Activated naive CD8-positive, alpha-beta T cell treated with anti-CD3 and anti-CD28 coated beads, Interleukin-2, amount 10 ng/mL, durations not matched to agents 7 days and 5 days (primary cell): ENCODE measurements at places on chromosomes 1 and 21. TPM values are rescaled to one million over a fixed set of nuclear protein-coding genes. Genes with fewer than 3 reads are reported as not detected.

DNA sequence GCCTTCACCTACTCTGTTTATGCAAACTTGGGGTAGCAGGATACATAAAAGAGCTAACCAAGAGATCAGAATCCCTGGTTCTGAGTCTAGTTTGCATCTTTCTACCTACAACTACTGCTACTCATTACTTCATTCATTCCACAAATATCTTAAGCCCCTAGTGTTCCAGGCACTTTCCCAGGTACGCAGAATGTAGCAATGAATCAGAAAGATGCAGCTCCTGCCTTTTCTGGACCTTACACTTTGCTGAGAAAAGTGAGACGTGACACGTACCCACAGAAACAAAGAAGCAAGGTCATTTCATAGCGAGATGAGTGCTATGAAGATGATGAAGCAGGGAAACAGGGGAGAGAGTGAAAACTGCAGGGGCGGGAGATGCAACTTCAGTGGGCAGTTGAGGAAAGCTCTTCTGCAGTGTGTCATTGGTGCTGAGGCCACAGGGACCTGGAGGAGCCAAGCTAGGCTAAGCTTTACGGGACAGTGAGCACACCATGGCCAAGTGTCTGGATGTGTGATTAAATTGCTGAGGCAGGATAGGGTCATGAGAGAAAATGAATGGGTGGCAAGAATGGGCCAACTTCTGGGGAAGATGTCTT is 167.9 kb downstream of the TNFSF18 start:
- no peak for DNase-seq
- peaks cover 22% of the 10 kb centered on the region for H3K4me1 ChIP-seq
- H3K4me3 ChIP-seq, result peak overlapping the region; percentile 71
- H3K27ac ChIP-seq, result peak overlapping the region; percentile 56

GRCh38 chr1:151143057-151143435 is 3.4 kb downstream of the SEMA6C start:
- peaks cover 11% of the 10 kb centered on the region for H3K4me1 ChIP-seq
- DNase-seq, result no peak
- no peak overlapping the region for H3K27ac ChIP-seq
- H3K27me3 ChIP-seq, result peaks cover 20% of the 10 kb centered on the region

- no peak overlapping the region for H3K4me3 ChIP-seq
- no peak overlapping the region for H3K27ac ChIP-seq
- peaks cover 3% of the 10 kb centered on the region for H3K27me3 ChIP-seq
- DNase-seq, result no peak
- H3K36me3 ChIP-seq, result no peaks in the 10 kb centered on the region
These were observed 126.6 kb downstream of the C1orf21 start for GRCh38 chr1:184513421-184513820.

DNA sequence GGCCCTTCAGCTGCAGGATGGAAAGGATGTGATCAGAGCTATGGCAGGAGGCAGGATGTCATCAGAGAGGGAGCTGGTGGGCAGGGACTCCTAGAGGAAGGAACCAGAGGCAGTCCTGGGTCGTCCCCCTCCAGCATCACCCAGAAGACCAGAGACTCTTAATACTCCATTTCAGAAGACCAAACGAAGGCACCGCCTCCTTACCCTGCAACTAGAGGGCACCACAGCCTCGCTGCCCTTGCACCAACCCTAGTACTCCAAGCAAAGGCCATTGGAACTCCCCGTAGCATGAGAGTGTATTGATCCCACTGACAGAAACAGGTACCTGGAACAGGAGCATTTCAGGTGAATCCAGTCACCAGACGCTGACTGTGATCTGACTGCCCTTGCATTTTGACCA is 598.1 kb downstream of the NPHP4 start:
- peaks cover 2% of the 10 kb centered on the region for H3K36me3 ChIP-seq
- no peak for DNase-seq
- H3K27ac ChIP-seq, result peak overlapping the region; percentile 49
- no peak overlapping the region for H3K4me3 ChIP-seq
- peaks cover 29% of the 10 kb centered on the region for H3K27me3 ChIP-seq

DNA sequence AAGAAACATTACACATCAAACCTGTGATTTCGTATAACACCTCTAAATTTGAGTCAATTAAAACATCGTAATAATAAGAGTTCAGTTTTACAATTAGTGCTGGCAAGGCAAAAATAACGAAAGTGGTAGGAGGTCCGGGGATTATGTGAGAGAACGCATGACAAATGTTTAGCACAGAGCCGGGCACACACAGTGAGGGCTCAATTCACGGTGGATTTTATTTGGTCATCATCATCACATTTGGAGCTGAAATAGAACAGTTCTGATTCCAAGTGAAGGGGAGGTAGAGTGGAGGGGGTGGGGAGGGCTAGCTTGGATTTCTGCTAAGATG is 20.0 kb downstream of the H3-3A start:
- DNase-seq, result no peak
- peak overlapping the region; percentile 94 for H3K4me3 ChIP-seq
- H3K4me1 ChIP-seq, result peaks cover 5% of the 10 kb centered on the region
- peaks cover 8% of the 10 kb centered on the region for H3K27me3 ChIP-seq

CHRM3 gene
- 0.58 TPM for total RNA-seq

CBR3 gene
- 14.9 TPM for total RNA-seq

- H3K27me3 ChIP-seq, result peaks cover 5% of the 10 kb centered on the region
- no peak overlapping the region for H3K4me3 ChIP-seq
- no peak overlapping the region for H3K27ac ChIP-seq
- no peaks in the 10 kb centered on the region for H3K36me3 ChIP-seq
- H3K4me1 ChIP-seq, result peaks cover 28% of the 10 kb centered on the region
- DNase-seq, result no peak
These were observed 224.2 kb upstream of the JUN start for GRCh38 chr1:59007820-59008598.

- peak overlapping the region; percentile 92 for H3K4me3 ChIP-seq
- peaks cover 44% of the 10 kb centered on the region for H3K4me1 ChIP-seq
- peak; percentile 84 for DNase-seq
These were observed 22.7 kb upstream of the PIK3CD start for GRCh38 chr1:9628541-9629444.

- DNase-seq, result no peak
- no peaks in the 10 kb centered on the region for H3K4me1 ChIP-seq
- no peaks in the 10 kb centered on the region for H3K36me3 ChIP-seq
- peaks cover 43% of the 10 kb centered on the region for H3K27me3 ChIP-seq
- no peak overlapping the region for H3K4me3 ChIP-seq
These were observed 19.7 kb downstream of the FCRL5 start for GRCh38 chr1:157532569-157532968.

DNA sequence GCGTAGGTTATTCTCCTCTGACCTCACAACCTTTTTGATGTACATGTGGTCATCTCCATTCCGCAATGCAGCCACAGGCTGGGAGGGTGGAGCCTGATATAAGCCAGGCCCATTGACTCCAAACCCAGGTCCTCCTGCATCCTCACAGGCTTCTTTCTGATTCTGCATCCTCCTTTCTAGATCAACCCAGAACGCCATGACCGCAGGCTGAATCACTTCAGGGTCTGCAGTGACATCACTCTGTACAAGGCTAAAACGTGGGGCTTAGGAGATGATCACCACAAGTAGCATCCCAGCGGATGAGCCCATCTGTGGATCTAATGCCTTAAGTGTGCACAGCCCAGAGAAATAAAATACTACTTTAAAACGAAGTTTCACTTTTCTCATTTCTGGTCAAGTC is 16.1 kb downstream of the EBNA1BP2 start:
- no peak overlapping the region for H3K4me3 ChIP-seq
- H3K27ac ChIP-seq, result no peak overlapping the region
- H3K36me3 ChIP-seq, result no peaks in the 10 kb centered on the region
- peaks cover 4% of the 10 kb centered on the region for H3K4me1 ChIP-seq

GRCh38 chr1:154446789-154447188 is 41.6 kb downstream of the IL6R start:
- H3K4me1 ChIP-seq, result peaks cover 25% of the 10 kb centered on the region
- H3K36me3 ChIP-seq, result no peaks in the 10 kb centered on the region
- no peak overlapping the region for H3K27ac ChIP-seq
- H3K4me3 ChIP-seq, result no peak overlapping the region
- peaks cover 29% of the 10 kb centered on the region for H3K27me3 ChIP-seq

DNA sequence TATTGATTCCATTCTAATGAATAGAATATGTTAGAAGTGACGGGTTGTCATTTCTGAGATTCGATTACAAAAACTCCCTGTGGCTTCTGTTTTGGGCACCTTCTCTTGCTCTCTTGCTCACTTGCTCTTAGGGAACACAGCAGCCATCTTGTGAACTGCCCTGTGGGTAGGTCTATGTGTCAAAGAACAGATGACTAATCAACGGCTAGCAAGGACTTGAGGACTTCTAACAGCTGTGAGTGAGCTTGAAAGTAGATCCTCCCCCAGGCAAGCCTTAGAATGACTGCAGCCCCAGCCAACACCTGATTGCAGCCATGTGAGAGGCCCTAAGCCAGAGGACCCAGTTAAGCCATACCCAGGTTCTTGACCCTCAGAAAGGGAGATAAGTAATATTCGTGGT is 49.3 kb downstream of the AZIN2 start:
- no peak overlapping the region for H3K27ac ChIP-seq
- H3K4me3 ChIP-seq, result no peak overlapping the region
- H3K27me3 ChIP-seq, result no peaks in the 10 kb centered on the region
- peaks cover 39% of the 10 kb centered on the region for H3K4me1 ChIP-seq

- H3K4me3 ChIP-seq, result no peak overlapping the region
- no peaks in the 10 kb centered on the region for H3K36me3 ChIP-seq
- H3K4me1 ChIP-seq, result peaks cover 12% of the 10 kb centered on the region
These were observed 4.6 kb downstream of the HJV start for GRCh38 chr1:146016891-146017290.

FABP3 gene
- not detected for total RNA-seq

DNA sequence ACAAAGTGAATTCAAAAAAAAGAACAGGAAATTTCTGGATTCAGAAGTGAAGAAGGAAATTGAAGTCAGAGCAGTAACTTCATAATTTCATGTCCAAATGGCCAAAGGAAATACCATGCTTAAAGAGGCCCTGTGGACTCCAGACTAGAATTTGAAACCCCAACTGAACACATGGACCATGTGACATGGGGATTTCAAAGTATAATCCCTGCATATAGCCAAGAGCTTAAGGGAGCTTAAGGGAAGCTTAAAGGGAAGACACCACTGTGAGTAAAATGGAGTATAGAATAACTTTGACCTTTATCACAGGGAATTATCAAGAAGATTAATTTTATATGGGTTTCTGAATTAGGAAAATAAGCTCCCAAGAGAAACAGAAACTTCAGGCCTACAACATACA is 241.8 kb upstream of the POGK start:
- no peak overlapping the region for H3K27ac ChIP-seq
- H3K27me3 ChIP-seq, result peaks cover 8% of the 10 kb centered on the region
- H3K36me3 ChIP-seq, result no peaks in the 10 kb centered on the region
- H3K4me1 ChIP-seq, result no peaks in the 10 kb centered on the region

DNA sequence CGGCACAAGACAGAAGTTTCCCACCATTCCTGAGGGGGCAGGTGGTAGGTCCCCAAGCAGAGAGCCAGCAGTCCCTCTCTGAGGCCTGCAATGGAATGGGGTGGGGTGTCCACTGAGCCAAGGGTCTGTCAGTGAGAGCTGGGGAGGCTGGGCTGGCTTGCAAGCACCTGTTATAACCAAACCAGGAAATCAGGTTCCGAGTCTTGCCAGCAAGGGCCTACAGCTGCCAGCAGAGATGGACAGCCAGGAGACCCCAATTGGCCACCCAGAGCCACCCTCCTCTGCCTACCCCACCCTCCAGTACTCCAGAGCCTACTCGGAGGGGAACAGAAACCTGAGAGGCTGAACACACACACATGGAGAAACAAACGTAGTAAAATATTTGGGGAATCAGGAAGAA is 32.2 kb downstream of the PSEN2 start:
- no peak overlapping the region for H3K4me3 ChIP-seq
- no peak overlapping the region for H3K27ac ChIP-seq
- DNase-seq, result no peak

DNA sequence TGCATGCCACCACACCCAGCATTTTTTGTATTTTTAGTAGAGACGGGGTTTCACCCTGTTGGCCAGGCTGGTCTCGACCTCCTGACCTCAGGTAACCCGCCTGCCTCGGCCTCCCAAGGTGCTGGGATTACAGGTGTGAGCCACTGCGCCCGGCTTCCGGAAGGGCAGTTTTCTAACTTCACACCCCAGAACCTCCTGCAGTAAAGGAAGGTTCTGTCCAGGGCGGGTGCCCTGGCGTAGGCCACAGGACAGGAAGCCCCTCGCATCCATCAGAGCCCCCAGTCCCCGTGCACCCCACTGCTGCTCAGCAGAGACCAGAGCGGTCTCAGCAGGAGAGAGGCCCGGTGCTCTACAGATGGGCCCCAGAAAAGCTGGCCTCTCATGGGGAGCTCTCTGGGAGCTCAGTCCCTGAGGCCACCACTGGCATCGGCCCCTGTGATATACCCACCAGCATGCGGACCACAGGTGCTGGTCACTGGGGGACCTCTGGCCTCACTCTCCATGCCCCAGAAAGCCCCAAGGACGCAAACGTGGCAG is 4.1 kb upstream of the DNMT3L start:
- H3K27me3 ChIP-seq, result no peaks in the 10 kb centered on the region
- H3K27ac ChIP-seq, result no peak overlapping the region
- no peaks in the 10 kb centered on the region for H3K4me1 ChIP-seq
- H3K4me3 ChIP-seq, result no peak overlapping the region
- DNase-seq, result no peak

DNA sequence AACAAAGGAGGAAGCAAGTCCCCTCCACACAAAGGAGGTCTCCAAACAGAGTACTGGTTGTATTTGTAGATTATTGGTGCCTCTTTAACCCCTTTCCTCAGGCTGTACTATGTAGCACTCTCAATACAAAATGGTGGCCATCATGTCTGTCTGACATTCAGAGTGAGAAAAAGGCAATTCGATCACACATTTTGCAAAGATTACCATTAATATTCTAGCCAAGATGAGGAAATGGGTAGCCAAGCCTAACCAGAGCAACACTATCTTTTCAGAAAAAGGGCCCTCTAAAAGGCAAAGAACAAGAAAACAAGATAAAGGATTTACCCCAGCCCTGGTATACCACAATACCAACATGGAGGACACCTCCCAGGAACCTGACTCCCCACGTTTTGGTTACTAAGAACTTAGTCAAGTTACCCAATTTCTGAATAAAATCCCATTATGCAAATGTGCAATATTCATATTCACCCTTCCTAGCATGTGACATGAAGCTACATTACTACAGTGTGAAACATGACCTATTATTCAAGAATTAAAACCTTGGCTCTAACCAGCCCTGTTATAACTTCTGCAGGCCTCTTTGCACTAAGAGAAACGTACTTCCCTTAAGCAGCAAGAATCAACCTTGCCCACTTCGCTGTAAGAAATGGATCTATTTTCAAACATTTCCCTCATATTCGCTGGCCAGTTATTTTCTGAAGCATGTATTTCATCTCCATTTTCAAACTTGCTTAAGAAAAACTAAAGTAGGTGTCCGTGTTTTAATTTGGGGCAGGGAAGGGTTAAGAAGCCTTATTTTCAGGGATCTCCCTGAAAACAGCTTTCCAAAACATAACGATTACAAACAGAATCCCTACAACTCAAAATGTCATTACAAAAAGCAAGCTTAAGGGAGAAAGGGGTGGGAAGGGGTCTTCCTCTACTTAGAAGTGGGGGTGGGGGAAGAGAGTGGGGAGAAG is 2.1 kb downstream of the KDM5B start:
- peak overlapping the region; percentile 96 for H3K4me3 ChIP-seq
- H3K36me3 ChIP-seq, result peaks cover 3% of the 10 kb centered on the region
- DNase-seq, result no peak
- H3K27ac ChIP-seq, result peak overlapping the region; percentile 95
- peaks cover 47% of the 10 kb centered on the region for H3K4me1 ChIP-seq
